ENCODE measurements at places on chromosomes 6 and 20.

- no peak for DNase-seq
Measured at GRCh38 chr20:40743141-40743775, 54.2 kb upstream of the MAFB start.

- DNase-seq: no peak
Measured at GRCh38 chr6:47187893-47188587, 121.7 kb downstream of the TNFRSF21 start.

DNA sequence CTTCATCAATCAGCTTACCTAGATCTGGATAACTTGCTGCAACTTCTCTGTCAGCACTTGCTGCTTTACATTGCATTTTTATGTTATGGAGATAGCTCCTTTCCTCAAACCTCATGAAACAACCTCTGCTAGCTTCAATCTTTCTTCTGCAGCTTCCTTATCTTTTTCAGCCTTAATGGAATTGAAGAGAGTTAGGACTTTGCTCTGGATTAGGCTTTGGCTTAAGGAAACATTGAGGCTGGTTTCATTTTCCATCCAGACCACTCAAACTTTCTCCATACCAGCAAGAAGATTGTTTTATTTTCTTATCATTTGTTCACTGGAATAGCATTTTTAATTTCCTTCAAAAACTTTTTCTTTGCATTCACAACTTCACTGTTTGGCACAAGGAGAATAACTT, 48.8 kb upstream of the PAK5 start:
- no peak for DNase-seq

GRCh38 chr6:111753573-111753972, 119.7 kb downstream of the FYN start:
- DNase-seq: no peak

DNA sequence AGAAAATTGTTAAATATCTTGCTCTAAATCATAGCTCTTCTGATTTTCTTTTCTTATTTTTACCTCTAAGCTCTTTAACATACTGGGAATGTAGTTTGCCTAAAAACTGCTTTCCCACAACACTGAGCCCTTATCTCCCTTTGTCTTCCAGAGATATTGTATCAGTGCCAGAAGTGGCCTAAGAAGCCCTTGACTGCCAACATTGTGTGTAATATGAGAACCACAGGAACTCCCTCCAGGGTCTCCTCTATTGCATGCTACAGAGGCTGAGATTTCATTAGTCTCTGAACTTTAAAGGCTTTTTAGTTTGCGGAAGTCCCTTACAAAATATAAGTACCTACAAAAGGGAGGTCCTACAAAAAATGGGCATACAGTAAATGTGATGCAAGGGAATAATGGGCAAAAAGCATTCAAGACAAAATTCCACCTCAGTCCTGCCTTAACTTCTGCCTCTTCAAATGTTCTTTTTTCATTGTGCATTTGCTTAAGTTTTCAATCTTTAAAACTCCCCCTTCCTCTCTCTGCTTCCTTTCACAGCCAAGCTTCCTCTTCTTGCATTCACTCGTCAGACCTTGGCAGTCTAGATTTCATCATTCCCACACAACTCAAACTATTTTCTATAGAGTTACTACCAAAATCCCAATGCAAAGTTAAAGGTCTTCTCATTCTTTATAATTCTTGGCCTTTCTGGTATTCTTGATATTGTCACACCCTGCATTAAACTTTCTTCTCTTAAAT, 76.5 kb downstream of the ADGRG6 start:
- DNase-seq: no peak

Measured in CD4-positive, alpha-beta T cell treated with Interleukin-17A for 4 hours (primary cell).